ENCODE measurements at places on chromosomes 12 and 14. TPM values are rescaled to one million over a fixed set of nuclear protein-coding genes. Genes with fewer than 3 reads are reported as not detected.

The KIF26A gene
- 0.21 TPM for total RNA-seq

DNA sequence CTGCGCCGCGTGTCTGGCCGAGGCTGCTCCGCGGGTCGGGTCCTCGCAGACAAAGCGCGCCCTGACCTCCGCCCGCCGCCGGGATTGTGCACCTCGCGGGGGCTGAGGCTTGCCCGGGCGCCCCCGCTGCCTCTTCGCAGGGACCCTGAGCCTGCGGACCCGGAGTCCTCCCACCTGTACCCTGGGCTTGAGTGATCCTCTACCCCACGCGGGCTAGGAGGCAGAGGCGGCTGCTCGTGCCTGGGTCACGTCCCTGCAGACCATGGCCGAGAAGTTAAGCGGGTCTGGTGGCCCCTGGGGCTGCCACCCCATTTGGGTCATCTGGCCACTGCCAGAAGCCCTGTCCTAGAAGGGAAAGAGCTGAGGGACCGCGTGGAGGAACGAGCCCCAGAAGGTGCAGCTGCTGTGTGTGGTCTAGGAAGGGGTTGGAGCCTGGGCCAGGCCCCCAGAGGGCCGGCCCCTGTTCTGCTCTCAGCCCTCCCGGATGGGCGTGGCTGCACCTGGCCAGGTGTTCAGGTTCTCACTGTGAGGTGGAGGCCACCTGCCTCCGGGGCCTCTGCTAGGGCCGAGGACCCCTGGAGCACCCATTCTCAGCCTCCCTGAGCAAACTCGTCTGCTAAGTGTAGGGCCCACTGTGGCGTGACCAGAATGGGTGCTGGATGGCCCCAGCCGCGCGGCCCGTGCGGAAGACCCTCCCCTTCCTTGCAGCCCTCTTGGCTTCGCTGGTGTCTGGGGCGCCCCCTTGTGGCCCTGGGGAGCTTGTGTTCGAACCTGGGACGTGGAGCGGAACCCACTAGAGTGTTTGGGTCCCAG, 49.6 kb downstream of the LRCOL1 start:
- DNase-seq = peak; percentile 90

GRCh38 chr12:29695026-29695425, 88.7 kb downstream of the TMTC1 start:
- no peak for DNase-seq

DNA sequence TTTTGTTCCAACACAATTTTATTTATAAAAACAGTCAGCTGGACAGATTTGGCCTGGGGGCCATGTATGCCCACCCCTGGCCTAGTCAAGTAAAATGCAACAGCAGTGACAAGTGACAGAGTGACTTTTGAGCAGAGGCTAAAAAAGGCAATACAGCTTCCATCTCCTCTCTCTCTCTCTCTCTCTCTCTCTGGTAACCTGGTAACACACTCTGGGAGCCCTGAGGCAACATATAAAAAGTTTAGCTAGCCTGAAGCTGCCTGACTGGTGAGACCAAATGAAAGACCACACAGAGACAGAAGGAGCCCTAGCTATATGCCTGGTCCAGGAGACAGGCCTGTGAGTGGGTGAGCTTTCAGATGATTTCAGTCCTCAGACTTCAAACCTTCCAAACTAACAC, 105.4 kb downstream of the DENND5B start:
- no peak for DNase-seq

- no peak for DNase-seq
Measured at GRCh38 chr12:130702966-130703732, 12.9 kb downstream of the RIMBP2 start.

GRCh38 chr14:36069535-36069900, 107.0 kb downstream of the PTCSC3 start:
- peak; percentile 55 for DNase-seq

GRCh38 chr14:54577494-54577893, 10.6 kb downstream of the SAMD4A start:
- peak; percentile 12 for DNase-seq

GRCh38 chr12:46590991-46591703, 218.6 kb upstream of the SLC38A2 start:
- DNase-seq = no peak

GRCh38 chr12:71536279-71536938, 96.8 kb downstream of the LGR5 start:
- no peak for DNase-seq

DNA sequence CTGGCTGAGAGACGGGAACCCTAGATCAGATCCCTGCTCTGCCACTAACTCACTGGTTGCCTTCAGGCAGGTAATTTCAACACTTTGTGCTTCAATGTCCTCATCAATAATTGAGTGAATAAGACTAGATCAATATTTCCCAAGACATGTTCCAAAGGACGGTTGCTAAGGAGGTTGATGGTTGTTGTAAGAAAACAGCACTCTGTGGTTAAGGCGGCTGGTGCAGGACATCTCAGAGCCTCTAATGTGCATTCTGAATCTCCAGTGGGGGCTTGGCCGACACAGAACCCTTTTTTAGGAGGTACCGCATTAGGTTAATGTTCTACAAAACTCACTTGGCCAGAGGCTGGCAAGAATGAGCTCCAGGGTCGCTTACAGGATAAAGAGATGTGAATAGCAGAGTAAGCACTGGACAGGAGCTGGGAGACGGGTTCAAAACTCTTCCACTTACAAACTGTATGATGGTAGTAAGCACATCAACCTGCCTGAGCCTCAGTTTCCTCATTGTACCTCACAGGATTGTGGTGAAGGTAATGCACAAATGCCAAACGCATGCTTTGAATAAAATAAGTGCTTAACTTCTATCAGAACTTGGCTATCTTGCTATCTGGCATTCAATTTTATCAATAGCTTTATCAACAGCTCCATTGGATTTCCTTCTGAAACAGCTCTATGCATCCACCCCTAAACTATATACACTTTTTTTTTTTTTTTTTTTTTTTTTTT, 136.9 kb upstream of the PARP11 start:
- no peak for DNase-seq

The FIGNL2 gene
- 0.27 TPM for total RNA-seq

Measured in activated CD4-positive, alpha-beta T cell treated with anti-CD3 and anti-CD28 coated beads for 36 hours (primary cell).